Mesenteric fat pad (tissue), 1 donor: ENCODE measurements at places on chromosomes 1 and 21.
A peak's percentile ranks its signal among the peaks of the same experiment; 100 is the strongest.

- no peak for DNase-seq
Measured at GRCh38 chr1:206573319-206573718, 38.9 kb downstream of the EIF2D start.

DNA sequence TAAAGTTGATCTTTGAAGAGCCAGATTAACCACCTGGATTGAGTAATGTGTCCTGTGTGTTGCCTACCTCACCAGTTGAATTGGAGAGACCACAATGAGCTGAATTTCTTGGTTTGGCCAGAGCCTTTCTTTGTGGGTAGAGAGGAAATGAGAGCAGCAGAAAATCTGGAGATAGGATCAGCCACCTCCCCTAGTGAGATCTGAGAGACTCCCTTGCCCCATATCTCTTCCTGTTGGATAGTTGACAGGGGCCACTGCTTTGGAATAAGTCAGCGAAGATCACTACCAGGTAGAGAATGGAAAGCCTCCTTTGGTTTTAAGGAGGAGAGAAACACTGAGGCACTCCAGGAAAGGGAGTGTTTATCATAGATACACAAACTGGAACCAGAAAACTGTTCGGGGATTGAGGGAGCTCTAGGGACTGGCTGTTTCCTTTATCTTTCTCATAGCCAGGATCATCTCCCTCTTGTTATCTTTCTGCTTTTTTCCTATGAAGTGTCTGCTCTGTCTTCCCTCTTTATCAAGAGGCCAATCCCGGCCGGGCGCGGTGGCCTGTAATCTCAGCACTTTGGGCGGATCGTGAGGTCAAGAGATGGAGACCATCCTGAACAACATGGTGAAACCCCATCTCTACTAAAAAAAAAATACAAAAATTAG lies 21.3 kb upstream of the ZNF326 start:
- DNase-seq: no peak

GRCh38 chr1:55993646-55994318 lies 585.6 kb downstream of the PLPP3 start:
- DNase-seq: no peak

- no peak for DNase-seq
Measured at GRCh38 chr1:119715542-119715941, 3.8 kb downstream of the PHGDH start.

DNA sequence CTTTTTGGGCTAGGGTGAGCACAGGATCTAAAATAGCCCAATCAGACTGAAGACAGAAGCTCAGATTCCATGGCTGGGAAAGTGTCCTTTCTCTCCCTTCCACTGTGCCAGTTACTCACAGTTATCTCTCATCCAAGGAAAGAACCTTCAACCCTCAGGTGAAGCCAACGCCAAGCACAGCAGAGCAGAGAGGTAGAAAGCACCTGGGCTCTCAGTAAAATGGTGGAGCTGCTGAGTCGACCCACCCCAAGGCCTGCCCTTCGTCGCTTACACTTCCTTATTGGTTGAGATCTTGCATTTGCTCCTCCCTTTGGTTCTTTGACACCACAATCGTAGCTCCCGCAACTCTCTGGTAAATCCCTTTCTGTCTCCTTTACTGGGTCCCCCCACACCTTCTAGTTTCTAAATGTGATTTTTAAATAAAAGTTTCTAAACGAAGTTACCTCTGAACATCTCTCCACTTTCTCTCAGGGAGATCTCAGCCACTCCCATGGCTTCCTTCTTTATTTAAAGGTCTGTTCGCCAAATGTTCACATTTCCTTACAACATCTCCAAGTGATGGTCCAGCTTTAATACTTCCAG lies 27.5 kb upstream of the SLC30A1 start:
- DNase-seq: no peak

DNA sequence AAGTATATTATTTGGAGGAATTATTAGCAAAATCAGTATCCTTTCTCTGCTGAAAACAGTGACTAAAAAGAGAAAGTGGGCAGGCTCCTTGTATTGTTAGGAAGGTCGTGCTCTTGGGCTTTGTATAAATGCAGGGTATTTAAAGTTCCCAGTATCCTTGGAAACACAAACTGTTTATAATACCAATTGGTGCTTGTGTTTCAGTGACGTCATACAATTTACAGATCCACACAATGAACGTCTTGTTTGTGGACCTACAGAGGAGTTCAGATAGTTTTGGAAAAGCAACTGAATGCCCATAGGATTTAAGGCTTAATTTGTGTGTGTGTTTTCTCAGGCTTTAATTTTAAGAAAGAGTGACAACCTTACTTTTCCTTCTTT lies 168.2 kb downstream of the RASAL2 start:
- no peak for DNase-seq

DNA sequence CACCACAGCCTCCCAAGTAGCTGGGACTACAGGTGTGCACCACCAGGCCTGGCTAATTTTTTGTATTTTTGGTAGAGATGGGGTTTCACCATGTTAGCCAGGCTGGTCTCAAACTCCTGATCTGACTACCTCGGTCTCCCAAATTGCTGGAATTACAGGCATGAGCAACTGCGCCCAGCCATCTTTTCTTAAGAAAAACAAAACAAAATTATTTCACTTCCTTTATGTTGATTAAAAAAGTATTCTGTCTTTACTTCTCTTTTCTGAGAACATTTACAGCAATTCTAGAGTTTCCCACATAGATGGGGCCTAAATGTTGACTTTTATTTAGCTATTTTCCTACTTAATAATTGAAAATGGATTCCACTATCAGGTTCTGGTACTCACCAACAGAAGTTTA lies 17.3 kb upstream of the TMEM183A start:
- DNase-seq: no peak

DNA sequence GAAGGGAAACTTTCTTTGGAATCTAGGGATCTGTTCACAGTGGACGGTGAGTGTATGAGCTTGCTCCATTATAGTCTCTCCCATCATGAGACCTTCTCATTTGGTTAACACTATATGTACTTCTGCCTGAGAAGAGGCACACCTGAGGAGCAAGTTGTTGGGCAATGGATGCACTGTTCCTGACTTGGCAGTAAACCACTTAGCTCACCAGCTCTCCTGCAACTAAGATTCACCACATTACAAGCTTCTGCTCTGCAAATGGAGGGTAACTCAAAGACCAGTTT lies 10.2 kb downstream of the MACF1 start:
- no peak for DNase-seq

GRCh38 chr1:60765204-60765603 lies 317.2 kb upstream of the NFIA start:
- DNase-seq: no peak

DNA sequence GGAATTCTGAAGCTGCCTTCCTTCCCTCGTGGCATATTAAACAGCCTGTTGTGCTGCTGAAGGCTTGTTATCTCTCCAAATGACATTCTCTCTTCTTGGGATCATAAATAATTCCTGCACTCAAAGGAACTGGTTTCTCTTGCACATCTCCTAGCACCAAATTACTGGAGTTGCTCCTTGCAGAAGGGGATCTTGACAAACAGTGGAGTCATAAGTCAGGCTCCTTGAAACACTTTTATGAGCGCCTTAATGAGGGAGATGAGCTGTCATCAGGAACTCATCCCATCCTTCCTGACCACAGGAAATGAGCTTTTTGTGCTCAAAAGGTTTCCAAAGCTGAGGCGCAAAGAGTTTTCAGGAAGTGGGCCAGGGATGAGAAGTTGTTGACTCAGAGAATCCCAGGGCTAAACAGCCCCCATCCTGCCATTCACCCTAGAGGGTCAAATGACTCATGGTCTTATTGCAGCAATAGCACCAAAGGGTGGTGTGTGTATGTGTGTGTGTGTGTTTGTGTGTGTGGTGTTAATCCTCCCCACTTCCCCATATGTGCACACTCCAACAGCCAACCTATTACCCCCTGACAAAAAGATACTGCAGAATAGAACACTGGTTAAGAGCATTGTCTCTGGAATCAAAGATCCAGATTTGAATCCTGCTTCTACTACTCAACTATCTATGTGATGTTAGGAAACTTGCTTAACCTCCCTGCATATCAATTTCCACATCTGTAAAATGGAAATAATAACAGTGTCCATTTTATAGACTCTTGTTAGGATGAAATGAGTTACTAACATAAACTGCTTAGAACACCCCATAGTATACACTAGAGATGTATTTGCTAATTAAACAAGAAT lies 2.8 kb upstream of the PHC2 start:
- no peak for DNase-seq

DNA sequence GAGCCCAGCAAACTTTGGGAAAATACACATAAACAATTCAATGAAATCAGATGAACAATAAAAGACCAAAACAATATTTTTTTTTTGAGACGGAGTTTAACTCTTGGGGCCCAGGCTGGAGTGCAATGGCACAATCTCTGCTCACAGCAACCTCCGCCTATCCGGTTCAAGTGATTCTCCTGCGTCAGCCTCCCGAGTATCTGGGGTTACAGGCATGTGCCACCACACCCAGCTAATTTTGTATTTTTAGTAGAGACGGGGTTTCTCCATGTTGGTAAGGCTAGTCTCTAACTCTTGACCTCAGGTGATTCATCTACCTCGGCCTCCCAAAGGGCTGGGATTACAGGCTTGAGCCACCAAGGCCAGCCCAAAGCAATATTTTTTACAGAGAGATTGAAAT lies 1588.5 kb downstream of the BRINP3 start:
- DNase-seq: no peak

DNA sequence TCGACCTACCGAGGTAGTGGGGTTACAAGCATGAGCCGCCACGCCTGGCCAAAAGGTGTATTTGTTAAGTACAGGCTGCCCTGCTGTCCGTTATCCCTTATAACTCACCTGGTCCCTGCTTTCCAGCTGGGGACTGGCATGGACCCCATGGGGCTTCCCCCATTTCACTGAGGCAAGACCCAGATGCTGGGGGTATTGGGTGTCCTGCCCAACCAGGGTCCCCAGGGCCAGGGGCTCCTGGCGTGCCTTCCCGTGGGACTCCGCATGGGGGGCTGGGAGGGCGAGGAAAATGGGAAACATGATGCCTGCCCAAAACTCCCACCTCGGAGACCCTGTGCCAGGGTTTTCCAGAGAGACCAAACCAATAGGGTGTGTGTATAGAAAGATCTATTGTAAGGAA lies 64.4 kb downstream of the FAAP20 start:
- no peak for DNase-seq

GRCh38 chr1:215718575-215719287 lies 151.6 kb downstream of the KCTD3 start:
- DNase-seq: no peak

- DNase-seq: no peak
Measured at GRCh38 chr1:214108097-214108446, 120.3 kb downstream of the PROX1 start.

GRCh38 chr1:245605480-245606156 lies 450.8 kb downstream of the KIF26B start:
- DNase-seq: no peak

GRCh38 chr1:68811806-68812205 lies 314.9 kb upstream of the DEPDC1 start:
- no peak for DNase-seq

GRCh38 chr1:231138236-231138635 lies 23.6 kb upstream of the TRIM67 start:
- DNase-seq: no peak

- no peak for DNase-seq
Measured at GRCh38 chr1:222759451-222760035, 22.5 kb downstream of the FAM177B start.

DNA sequence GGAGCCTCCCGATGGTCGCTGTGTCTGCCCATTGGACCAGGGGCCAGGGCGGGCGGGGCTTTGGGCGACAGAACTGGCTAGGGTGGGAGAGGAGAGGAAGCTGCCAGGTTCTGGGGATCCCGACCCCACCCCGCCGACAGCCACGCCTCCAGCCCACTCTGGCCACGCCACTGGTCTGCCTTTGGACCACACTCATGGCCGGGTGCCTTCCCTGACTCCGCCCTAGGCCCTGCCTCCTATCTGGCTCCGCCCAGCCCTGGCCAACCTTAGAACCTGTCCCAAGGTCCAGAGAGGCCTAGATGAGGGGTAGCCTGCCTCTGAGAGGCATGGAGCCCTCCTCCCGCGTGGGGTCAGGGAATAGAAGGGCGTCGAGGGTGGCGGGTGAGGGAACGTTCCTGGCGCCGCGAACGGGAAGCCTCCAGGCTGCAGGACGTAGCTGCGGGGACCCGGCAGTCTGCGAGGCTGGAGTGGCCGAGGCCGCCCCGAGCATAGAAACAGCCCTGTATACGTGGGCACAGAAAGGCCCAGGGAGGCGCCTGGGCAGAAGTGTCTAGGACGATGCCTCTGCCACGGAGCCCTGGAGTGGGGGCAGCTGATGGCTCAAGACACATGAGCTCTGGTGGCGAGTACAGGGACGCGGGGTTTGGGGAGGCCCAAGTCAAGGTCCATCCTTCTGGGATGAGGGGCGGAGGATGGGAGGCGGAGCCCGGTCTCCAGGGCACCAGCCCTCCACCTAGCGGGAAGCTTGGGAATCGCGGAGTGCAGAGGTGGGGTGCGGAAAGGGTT lies 11.5 kb upstream of the COL16A1 start:
- peak; percentile 95 for DNase-seq
